ENCODE measurements at places on chromosomes 4 and X. TPM values are rescaled to one million over a fixed set of nuclear protein-coding genes. Genes with fewer than 3 reads are reported as not detected.
A peak's percentile ranks its signal among the peaks of the same experiment; 100 is the strongest.

DNA sequence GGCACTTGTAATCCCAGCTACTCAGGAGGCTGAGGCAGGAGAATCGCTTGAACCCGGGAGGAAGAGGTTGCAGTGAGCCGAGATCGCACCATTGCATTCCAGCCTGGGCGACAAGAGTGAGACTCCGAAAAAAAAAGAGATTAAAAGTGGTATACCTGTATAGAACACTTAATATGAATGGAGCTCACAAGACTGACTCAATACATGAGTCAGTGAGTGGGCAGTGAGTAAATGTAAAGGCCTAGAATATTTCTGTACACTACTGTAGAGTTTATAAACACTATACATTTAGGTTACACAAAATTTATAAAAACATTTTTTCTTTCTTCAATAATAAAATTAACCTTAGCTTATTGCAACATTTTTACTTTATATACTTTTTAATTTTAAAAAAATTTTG is 93.8 kb downstream of the CENPC start:
- peak; percentile 65 for ATAC-seq

DNA sequence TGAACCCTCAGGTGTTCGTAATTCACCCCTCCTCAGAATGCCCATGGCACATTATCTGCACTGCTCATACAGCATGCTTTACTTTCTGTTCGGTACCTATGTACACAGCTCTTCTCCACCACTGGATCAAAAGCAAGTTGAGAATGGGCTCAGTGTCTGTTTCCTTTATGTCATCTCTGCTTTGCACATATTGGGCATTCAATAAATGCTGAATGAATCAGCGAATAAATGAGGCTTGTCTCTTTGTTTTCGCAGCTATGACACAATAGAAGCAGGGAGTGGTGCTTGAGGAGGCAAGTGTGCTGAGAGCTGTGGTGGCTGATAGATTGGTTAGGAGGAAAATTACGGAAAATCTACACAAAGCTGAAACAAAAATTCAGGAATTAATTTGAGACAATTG is 109.1 kb upstream of the VMA21 start:
- no peak for ATAC-seq

DNA sequence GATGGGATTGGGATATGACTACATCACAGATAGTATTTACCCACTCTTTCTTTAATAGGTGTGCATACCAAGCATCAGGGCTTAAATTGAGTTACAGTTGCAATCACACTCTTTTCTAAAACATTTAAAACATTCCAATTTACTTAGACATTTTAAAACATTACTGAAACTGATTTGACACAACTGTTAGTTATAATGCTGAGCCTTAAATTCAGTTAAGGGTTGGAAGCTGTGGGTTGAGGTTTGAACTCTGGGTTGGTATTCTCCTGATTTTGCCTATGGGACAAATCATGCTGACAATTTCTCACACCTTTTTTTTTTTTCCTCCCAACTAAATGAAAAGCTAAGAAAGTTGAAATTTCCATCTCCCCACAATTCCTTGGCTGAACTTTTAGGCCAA is 16.3 kb downstream of the SLIT2 start:
- no peak for ATAC-seq

GRCh38 chr4:30866346-30866745 is 146.2 kb downstream of the PCDH7 start:
- ATAC-seq = no peak

GRCh38 chr4:184417802-184418511 is 56.4 kb downstream of the IRF2 start:
- ATAC-seq = peak; percentile 77

- ATAC-seq = no peak
Measured at GRCh38 chr4:128564081-128564630, 245.3 kb upstream of the JADE1 start.

DNA sequence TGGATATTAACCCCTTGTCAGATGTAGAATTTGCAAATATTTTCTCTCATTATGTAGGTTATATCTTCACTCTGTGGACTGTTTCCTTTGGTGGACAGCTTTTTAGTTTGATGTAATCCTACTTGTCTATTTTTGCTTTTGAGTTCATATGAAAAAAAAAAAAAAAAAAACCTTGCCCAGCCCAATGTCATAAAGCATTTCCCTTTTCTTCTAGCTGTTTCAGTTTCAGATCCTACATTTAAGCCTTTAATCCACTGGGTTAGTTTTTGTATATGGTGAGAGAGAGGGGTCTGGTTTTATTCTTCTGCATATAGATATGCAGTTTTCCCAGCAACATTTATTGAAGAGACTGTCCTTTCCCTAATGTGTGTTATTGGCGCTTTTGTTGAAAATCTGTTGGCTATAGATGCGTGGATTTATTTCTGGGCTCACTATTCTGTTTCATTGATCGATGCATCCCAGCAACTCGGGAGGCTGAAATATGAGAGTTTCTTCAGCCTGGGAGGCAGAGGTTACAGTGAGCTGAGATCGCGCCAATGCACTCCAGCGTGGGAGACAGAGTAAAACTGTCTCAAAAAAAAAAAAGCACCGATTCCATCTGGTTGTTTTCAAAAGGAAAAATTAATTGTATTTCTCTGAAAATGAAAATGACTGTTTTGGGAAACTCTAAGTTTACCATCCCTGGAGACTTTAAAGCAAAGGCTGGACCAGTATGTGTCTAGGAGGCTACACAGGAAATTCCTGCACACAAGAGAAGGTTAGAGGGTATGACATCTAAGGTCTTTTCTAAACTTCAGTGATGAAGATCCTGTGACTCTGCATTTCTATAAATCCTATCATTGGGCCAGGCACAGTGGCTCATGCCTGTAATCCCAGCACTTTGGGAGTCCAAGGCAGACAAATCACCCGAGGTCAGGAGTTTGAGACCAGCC is 35.6 kb downstream of the STEEP1 start:
- no peak for ATAC-seq

GRCh38 chr4:7422151-7422897 is 12.4 kb downstream of the PSAPL1 start:
- no peak for ATAC-seq

The GLUD2 gene
- 0.24 TPM for total RNA-seq

GRCh38 chrX:14003028-14003427 is 26.7 kb downstream of the GEMIN8 start:
- no peak for ATAC-seq

DNA sequence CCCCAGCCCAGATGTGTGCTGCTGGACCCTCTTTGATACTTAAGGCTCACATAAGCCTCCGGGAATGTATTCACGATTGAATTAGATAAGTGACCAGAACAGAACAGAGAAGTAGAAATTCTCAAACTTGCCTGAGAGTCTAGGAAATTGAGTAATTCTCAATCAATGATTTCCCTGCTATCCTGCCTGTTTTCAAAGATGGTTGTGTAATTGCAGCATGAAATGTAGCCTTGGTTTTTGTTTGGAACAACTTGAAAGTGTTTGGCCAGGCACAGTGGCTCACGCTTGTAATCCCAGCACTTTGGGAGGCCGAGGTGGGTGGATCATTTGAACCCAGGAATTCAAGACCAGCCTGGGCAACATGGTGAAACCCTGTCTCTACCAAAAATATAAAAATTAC is 41.2 kb downstream of the TNIP2 start:
- no peak for ATAC-seq

GRCh38 chr4:121030131-121030530 is 42.2 kb downstream of the NDNF start:
- ATAC-seq = no peak

DNA sequence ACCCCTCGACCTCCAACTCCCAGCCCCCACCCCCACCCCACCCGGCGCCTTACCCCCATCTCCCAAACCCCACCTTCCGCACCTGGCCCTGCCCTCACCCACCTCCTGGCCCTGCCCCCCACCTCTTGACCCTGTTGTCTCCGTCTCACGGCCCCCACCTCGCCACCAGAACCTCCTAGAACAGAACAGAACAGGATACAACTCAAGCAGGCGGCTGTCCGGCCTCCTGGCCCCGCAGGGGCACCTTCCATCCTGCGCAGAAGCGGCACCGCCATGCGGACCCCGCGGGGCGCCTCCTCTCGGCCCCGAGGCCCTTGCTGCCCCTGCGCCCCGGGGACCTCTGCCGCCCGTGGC is 354 bp downstream of the CTAG2 start:
- ATAC-seq = no peak

DNA sequence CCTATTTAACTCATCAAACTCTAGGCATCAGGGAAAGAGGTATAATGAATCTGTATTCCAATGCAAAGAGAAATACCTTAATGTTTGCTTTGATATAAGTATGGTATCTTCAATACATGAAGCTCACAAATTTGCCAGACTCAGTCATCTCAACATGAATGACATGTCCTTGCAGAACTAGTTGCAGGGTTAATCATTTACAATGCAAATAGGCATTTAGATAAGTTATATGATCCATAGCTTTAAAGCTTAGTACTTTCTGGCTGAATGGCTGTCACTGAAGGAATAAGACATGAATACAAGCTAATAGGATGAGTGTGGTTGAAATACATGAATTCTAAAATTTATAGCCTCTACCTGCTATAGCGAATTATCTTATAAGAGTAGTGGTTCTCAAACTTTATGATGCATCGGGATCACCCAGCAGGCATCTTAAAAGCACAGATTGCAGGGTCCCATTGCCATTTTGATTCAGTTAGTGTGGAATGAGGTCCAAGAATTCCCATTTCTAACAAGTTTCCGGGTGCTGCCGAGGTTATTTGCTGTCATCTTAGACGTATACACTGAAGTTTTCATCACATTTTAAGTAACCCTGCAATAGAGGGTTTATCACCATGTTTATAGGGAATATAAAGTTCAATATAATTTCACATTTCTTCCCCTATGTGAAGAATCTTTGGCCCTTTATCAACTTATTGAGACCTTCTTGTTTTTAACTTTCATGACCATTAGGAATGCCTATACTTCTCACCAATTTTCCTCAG is 439.2 kb downstream of the ARHGAP24 start:
- no peak for ATAC-seq

The MAGEC2 gene
- not detected for total RNA-seq

DNA sequence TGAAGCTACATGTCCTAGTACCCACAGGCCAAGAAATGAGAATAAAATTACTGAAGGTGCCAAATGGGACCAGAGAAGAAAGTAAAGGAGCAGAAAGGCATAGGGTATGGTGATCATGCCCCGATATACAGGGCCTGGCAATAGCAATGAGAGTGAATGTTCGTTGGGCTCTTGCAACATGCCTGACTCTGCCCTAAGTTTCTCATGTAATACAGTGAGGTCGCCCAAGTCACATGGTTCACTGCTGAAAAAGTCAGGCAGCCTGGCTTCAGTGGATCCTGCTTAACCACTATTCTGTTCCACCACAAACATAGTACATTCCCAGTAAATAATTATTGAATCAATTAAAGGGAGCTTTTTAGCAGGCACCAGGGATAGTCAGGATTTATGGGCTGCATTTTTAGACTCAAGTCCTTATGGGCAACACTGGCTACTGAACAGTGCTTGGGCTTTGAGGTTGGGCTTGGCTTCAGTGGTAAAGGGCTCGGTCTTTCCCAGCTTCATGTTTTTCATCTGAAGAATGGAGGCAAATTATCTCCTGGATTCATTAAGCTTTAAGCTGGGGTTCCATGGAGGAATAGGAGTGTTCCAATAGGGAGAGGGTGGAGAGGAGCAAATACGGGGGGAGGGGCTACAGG is 67.1 kb upstream of the ZNF518B start:
- no peak for ATAC-seq

The PDCL2 gene
- total RNA-seq = not detected

The SLC9A6 gene
- total RNA-seq = 15.0 TPM

GRCh38 chrX:22397566-22397965 is 124.9 kb downstream of the CBLL2 start:
- ATAC-seq = no peak

- ATAC-seq = no peak
Measured at GRCh38 chr4:82754513-82755165, 44.0 kb downstream of the SCD5 start.

DNA sequence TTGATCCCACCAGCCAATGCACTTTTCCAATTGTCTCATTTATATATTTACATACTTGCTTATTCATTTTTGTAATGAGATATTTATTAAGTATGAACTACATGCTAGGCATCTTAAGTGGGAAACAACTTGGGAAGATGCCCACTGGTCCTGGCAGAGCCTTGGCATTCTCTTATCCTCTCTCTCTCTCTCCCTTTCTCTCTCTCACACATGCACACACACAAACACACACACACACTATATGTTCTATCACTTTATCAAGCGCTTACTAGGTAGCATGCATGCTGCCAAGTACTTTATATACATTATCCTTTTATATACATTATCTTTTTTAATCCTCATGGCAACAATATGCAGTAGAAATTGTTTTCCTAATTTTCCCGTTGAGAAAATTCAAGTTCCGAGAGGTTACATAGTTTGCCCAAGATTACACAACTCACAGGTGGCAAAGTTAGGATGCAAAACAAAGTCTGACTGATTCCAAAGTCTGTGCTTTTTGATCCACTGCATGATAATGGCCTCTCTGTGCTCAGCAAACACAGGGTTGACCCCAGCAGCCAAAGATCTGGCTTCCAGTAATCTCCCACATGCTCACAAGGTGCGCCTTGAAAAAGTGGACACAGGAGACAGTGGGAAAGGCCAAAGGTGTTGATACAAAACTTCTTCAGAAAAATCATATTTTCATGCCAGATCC is 173.1 kb upstream of the KLF3 start:
- ATAC-seq = no peak

- no peak for ATAC-seq
Measured at GRCh38 chr4:173535165-173535902, 5.3 kb upstream of the HAND2 start.

DNA sequence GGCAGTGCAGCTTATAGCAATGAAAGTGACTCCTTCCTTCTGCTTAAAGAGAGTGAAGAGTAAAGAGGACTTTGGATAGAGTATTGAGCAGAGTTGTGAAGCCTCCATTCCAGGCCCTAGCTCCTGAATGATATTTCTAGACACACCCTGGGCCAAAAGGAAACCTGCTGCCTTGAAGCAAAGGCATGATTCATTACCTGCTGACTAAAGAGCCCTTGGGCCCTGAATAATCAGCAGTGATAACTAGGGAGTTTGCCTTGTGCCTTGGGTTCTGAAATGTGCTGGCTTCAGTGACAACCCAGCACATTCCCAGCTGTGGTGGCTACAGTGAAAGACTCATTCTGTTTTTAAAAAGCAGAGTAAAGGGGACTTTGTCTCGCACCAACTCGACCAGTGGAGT is 49.2 kb downstream of the STPG2 start:
- no peak for ATAC-seq

GRCh38 chrX:35728481-35728880 is 69.7 kb upstream of the MAGEB16 start:
- ATAC-seq = no peak

- no peak for ATAC-seq
Measured at GRCh38 chrX:69119122-69119521, 46.1 kb downstream of the PJA1 start.

The SLC4A4 gene
- total RNA-seq = 0.76 TPM

GRCh38 chr4:27276307-27277073 is 415.8 kb downstream of the STIM2 start:
- ATAC-seq = no peak

DNA sequence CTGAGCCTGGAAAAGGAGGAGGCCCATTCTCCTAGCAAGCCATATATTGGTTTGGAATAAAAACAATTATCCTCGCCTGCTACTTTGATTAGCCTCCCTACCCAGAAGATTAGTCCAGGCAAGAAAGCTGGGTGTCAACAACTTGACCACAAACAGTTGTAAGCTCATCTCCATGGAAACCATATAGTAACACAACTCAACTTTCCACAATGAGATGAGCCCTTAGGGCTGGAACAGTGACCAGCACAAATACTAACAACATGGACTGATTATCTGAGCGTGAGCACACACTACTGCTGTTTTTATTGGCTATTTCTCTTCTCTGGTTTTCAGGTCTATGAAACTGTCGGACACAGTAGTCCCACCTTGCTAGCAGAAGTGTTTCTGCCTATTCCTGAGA is 80.8 kb downstream of the CC2D2A start:
- ATAC-seq = no peak

The NIPAL1 gene
- total RNA-seq = 1.3 TPM

GRCh38 chr4:77025643-77026321 is 50.0 kb downstream of the CCNI start:
- peak; percentile 88 for ATAC-seq
